ENCODE measurements at places on chromosomes 7 and 10. TPM values are rescaled to one million over a fixed set of nuclear protein-coding genes. Genes with fewer than 3 reads are reported as not detected.
A peak's percentile ranks its signal among the peaks of the same experiment; 100 is the strongest.

DNA sequence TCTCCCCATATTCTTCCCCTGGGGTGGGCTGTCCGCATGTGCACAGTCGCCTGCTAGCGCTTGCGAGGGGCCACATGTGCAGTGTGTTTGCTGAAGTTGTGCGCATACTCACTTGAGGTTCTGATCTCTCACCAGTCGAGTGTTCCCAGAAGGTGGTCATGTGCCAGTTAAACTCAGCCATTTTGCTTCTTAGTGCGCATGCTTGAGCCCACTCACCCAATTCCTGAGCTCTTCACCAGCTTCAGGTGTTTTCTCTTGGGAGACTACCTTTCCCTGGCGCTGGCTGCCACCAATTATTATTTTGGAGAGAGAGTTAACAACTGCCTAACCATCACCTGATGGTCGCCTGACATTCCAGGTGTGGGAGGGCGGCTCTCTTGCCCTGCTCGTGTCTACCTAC is 25.2 kb upstream of the CPN1 start:
- no peak for DNase-seq

GRCh38 chr10:117503244-117504205 is 39.0 kb upstream of the EMX2 start:
- DNase-seq = peak; percentile 82

DNA sequence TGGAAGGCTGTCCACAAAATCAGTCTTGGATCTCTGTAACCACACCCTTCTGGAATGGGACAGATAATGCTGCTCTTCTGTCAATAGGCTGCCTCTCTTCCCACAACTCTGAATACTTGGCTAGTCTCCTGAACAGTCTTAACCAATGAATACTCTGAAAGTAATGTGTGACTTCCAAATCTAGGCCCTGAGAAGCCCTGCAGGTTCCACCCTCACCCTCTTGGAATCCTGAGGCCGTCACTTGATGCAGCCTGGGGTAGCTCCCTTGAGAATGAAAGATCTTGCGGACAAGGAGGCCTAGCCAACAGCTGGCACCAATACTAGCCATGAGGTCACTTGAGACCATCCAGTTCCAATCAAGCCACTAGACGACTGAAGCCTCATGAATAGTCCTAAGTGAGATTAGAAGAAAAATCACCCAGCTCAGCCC is 109.2 kb downstream of the ARHGAP12 start:
- no peak for DNase-seq

DNA sequence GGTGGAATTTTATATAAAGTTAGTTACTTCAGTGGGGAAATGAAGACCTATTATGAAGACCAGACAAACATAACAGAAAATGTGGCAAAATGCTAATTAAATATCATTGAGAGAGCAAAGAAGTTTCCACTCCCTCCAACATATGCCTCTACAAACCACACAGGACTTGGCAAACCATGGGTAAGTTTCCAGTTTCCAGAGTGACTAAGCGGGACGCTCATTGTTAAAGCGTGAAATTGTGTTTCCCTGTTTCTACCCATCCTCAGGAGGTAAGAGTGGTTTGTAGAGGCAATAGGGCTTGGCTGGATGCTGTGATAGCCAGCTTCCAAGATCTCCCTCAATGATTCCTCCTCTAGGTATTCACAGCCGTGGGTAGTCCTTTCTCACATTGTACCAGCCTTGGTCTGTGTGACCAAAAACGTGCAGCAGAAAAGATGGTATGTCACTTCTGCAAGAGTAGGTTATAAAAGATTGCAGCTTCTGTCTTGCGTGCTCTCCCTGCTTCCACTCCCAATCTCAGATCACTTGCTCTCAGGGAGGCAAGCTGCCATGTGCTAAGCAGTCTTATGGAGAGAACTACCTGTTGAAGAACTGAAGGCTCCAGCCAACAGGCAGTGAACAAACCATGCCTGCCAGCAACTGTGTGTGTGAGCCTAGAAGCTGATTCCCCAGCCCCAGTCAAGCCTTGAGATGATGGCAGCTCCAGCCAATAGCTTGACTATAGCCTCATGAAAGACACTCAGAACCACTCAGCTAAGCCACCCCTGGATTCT is 35.7 kb downstream of the CBX3 start:
- DNase-seq = no peak

GRCh38 chr10:47443145-47443544 is 40.8 kb downstream of the ANXA8 start:
- DNase-seq = no peak

DNA sequence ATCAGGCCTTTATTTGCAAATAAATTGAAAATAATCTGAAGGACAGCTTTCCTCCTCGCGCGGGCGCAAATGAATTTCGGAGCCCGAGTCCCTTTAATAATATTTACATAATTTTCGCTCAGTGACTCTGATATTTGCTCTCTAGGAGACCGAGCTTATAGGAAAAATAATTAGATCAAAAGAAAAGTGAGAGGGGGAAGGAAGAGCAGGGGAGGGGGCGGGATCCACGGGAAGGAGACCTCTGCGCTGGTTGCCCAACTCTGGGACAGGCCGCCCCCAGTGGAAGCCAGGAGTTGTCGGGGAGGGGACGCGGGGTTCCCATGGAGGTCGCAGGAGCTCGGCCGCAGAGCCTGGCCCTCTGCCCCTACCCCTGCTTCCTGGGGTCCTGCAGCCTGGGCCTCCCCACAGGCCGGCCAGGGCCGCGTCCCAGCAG is 5.8 kb downstream of the UNCX start:
- no peak for DNase-seq

DNA sequence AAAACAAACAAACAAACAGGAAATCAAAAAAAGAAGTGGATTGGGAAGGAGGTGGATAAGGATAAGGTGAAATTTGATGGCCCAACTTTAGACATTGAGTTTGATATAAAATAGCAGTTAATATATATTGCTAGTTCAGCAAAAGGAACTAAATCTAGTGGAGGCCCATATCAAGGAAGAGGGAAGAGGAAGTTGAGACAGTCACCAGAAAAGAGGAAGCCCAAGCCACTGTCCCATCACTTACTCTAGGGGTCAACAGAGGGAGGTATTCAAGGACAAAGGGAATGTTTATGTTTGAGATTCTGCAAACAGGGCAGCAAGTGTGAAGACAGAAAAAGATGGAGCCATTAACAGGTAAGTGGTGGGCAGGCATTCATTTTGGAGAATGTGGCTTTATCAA is 3.7 kb downstream of the LAMTOR4 start:
- no peak for DNase-seq

DNA sequence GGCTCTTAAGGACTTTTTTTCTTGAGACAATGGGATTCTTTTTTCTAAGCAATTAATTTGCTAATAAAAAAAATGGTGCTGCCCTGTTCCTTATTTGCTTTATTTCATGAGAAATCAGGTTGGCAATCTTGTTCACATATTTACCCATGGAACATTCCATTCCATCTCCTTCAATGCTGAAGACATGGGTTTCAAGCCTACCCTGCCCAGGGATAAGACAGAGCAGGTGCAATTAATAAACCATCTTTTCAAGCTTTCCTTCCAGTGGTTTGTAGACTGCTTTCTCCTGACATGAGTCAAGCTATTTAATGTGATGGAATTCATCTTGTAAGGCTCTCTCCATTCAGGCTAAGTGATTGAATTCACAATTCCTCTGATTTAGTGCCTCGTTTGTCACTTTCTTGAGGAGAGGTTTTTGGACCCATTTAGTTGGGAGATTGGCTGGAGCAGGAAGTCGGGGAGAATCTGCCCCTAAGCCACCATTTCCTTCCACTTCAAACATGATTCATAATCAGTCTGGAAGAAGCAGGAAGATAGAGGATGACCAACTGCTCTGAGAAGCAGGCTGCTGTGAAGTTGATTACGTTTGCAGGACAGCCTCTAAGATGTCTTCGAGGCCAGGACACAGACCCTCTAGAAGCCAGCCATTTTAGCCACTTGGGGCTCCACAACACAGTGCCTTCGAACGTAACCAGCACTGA is 552.4 kb upstream of the GALNT17 start:
- no peak for DNase-seq

DNA sequence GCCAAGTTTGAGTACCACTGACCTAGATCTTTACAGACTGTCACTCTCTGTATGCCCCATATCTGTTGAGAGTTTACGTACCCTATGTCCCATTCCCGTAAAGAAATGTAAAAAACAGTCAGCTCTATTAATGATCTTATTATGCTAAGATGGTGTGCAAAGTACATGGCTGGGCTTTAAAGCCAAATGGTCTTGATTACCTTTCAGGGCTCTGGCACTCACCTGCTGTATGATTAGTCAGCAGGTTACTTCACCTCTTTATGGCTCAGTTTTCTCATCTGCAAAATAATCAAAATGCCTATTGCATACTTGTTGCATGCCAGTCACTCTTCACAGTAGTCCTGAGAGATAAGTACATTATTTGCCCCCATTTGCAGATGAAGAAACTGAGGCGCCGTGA is 54.2 kb downstream of the LHFPL3 start:
- no peak for DNase-seq

- DNase-seq = no peak
Observed at GRCh38 chr7:68619526-68619925, 978.7 kb upstream of the AUTS2 start.

DNA sequence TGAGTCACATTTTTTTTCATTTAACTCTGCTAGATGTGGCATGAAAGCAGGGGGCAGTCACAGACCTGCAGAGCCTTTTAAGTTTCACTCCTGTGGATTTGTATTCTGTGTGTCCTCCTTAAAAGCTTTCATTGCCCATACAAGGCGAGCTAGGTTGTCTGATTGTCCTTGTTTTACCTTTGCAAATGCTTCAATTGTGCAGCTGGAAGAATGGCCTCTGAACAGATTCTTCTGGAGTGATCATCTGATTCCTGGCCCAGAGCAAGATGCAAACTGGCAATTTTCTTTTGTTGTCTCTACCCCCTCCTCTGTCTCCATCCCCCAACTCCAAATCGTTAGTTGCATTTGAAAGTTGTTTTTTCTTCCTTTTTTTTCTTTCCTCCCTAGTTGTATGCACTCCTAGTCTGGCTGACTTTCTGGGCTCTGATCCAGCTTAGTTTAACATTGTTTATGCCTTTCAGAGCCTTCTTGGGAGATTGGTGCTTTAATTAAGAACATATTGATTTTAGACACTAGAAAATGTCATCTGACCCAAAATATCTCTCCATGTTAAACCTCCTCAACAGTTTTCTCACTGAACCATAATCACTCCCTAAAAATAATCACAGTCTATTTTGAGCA is 150.2 kb downstream of the REEP3 start:
- DNase-seq = peak; percentile 92

DNA sequence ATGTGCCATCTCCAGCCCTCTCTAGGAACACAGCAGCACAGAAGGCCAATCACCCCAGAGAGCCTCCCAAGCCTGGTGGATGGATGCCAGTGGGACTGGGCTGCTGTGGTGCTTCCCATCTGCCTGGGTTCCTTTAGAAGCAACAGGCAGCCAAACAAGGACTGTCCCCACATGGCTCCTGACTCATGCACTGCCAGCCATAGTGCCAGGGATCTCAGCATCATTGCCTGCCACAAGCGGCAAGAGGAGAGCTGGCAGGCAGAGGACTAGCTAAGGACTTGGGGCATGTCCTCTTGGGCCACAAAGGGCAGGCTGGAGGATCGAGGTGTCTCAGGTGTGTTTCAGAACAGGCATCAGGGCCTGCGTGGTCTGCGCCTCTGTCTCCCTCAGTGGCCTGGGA is 23.4 kb upstream of the FIGNL1 start:
- no peak for DNase-seq

GRCh38 chr7:44583146-44583865 is 1.3 kb upstream of the TMED4 start:
- DNase-seq = no peak

GRCh38 chr10:91335147-91335546 is 75.0 kb upstream of the HECTD2 start:
- no peak for DNase-seq

DNA sequence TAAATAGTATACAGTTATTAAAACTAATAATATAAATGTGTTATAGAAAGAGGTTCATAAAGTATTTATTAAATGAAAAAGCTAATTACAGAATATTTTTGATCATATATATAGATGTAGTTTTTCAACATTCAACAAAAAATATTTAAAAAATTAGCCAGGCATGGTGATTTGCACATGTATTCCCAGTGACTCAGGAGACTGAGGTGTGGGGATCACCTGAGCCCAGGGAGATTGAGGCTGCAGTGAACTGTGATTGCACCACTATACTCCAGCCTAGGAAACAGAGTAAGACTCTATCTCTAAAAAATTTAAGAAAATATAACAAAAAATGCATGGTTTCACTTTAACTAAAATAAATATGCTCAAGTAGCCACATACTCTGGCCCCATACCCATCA is 118.0 kb upstream of the SEMA3C start:
- no peak for DNase-seq

GRCh38 chr10:14616955-14617730 is 157.6 kb downstream of the FAM107B start:
- DNase-seq = no peak

- peak; percentile 75 for DNase-seq
Observed at GRCh38 chr7:150854066-150855000, 2.0 kb downstream of the AOC1 start.

DNA sequence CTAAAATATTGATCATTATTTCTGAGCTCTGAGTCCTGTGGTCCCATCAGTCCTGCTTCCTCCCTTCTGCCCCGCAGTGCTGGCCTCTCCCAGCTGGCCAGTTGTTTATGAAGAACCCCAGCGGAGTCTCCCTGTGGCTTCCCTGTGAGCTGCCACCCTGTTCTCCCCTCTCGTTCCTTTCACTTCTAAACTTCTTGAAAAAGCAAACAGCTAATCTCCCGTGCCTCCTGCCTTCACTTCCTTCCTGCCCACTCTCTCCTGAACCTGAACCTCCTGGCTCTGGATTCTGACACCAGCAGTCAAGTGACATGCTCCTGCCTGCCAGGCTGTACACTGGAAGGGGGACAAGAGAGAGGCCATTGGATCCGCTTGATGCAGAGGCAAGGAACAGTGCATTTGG is 63.7 kb upstream of the ZPBP start:
- DNase-seq = no peak

DNA sequence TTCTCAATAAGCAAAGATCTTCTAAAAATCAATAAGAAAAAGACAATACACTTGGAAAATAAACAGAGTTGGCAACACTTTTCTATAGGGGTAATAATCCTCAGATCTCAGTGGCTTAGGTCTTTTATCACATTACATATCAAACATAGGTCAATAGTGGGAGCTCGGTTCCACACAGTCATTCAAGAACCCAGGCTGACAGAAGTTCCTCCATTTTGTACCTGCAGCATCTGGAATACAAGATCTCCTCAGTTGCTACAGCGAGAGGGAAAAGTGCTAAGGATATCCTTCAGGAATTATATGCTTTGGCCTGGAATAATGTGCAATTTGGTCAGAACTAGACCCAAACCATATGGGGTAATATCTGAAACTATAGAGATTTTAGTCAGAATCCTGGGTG is 55.4 kb upstream of the MSRB2 start:
- DNase-seq = no peak

ADIRF gene
- total RNA-seq = 171 TPM

KNDC1 gene
- 21.0 TPM for total RNA-seq

EBLN1 gene
- not detected for total RNA-seq

NOS3 gene
- total RNA-seq = 31.0 TPM

SNX13 gene
- total RNA-seq = 51.3 TPM

CLCN1 gene
- total RNA-seq = 0.18 TPM

CUZD1 gene
- total RNA-seq = 0.94 TPM

SPDYE8 gene
- total RNA-seq = not detected

VSIR gene
- 55.2 TPM for total RNA-seq

MOGAT3 gene
- not detected for total RNA-seq

NOLC1 gene
- 42.4 TPM for total RNA-seq

SKIDA1 gene
- total RNA-seq = 1.4 TPM

LRRC18 gene
- total RNA-seq = 4.5 TPM

ASB13 gene
- total RNA-seq = 26.2 TPM

CALHM1 gene
- total RNA-seq = not detected

RHOBTB1 gene
- 27.2 TPM for total RNA-seq

SLC29A4 gene
- 5.7 TPM for total RNA-seq

All from lung (tissue), 17 donors.